Natural killer cell (primary cell): ENCODE measurements at places on chromosomes 4 and X.

- no peak for DNase-seq
Measured at GRCh38 chr4:5716391-5716790, 5.4 kb downstream of the EVC start.

DNA sequence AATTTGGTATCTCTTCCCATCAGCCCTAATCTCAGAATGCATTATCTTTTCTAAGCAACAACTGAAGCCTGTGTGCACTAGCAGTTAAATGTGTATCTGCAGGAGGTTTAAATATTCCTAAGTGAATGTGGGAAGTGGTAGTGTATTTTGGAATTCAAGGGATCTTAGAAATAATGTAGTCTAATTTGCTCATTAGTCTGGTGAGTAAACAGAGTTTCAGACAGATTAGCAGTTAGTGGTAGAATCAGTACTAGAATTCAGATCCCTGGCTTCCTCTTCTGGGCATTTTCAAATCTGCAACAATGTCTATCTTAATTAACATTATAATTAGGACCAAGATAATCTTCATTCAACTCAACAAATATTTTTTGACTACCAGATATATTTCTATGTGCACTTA, 11.7 kb upstream of the CXCL2 start:
- no peak for DNase-seq

DNA sequence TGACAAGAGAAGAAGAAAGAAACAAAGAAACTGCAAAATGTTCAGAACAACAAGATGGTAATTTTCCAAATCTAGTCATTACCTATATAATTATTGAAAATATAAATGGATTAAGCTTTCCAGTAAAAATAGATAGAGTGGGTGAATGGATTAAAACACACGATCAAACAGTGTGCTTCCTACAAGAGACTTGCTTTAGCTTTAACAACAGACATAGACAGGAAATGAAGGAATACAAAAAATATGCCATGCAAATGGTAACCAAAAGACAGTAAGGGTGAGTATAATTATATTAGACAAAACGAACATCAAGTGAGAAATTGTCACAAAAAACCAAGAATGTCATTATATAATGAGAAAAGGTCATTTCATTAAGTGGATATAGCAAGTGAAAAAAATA, 842.8 kb downstream of the CCSER1 start:
- no peak for DNase-seq

DNA sequence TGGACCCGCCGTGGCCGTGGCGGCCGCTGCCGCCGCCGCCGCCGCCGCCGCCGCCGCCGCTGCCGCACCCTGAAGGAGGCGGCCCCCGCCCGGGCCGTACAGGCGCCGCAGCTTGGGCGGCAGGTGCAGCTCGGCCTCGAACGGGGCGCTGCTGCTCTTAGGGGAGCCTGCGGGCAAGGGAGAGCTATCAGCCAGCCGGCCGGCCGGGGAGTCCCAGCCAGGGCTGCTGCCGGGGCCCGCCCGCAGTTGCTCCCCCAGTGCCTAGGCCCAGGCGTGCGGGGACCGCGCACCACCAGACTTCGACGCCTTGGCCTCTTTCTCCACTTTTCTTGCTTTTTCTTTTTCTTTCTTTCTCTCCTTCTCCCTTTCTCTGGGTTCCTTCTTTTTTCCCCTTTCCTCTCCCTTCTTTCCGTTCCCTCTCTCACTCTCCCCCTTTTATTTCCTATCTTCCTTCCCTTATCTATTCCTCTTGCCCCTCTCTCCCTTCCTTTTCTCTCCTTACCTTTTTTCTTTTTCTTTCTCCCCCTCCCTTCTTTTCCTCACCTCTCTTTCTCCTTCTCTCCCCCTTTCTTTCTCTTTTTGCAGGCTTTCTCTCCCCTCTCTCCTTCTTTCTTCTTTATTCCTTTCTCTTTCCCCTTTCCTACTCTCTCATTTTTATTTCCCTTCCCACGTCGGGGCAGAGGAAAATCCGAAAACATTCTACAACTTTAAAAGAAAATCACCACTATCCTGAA, 2.0 kb downstream of the ARX start:
- peak; percentile 28 for DNase-seq

- no peak for DNase-seq
Measured at GRCh38 chr4:46667790-46668189, 241.3 kb downstream of the COX7B2 start.

GRCh38 chrX:105323928-105324327, 103.4 kb upstream of the TEX13A start:
- no peak for DNase-seq

DNA sequence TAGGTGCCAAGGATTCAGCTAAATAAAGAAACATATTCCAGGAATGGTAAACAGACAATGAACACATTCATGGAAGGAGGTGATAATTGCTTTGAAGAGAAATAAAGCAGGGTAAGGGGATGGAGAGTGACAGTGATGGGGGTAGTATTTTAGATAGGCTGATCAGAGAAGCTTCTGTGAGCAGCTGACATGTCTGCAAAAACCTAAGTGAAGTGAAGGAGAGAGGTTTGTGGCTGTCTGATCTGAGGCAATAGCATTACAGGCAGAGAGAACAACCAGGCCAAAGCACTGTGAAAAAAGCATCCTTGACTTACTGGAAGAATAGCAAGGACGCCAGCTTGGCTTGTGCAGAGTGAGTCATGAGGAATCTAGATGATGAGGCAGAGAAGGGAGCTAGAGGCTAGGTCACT, 271.9 kb upstream of the GATB start:
- DNase-seq: no peak
